AG10803 (cell line): ENCODE measurements at places on chromosomes 1 and 21.

DNA sequence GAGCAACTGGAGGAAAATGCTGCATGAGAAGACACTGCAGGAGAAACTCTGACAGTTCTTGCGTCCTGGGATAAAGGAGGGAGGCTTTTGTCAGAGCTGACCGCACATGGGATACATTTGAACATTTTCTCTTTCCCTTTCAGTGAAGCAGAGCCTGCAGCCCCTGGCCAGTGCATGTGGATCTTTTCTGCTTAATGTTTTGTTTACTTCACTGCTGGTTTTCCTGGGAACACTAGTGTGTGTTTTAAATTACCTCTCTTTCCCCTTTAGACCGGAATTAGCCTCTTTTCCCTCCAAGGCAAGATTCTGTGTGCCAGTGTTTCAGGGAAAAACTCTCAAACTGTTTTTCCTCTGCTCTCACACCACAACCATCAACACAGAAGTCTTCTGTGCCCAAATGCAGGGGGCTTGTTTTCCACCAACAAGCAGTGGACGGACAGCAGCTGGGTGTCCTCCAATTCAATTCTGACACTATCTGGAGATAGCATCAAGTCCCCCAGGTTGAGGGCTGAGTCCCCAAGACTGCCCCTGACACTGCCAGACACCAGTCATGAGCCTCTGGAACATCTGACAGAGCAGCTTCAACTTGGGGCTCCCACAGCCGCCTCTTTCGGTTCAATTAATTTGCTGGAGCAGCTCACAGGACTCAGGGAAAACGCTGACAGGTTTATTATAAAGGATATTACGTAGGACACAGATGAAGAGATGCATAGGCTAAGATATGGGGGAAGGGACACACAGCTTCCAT lies 136.2 kb downstream of the RHOU start:
- DNase-seq = no peak

DNA sequence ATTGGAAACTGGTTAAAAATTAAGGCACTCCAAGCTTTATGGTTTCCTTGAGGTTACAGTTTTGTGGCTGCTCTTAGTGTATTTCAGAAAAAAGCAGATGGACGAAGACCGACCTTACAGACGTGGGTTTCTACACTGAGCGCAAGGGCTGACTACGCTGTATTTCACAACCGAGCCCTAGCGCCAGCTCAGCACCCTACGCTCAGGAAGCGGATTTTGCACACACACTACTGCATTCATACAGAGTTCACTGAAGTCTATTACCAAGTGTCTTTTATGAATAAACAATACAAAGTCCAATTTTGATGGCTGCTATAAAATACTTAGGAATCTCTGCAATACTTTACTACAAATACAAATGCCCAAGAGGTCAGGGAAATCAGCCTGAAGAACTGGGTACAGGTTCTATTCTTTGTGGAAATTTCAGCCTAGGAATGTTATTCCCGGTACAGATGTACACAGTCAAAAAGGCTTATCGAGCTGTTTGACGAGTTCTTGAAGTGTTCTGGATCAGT lies 23.8 kb downstream of the PTTG1IP start:
- no peak for DNase-seq

- no peak for DNase-seq
Observed at GRCh38 chr1:18761948-18762840, 97.3 kb downstream of the TAS1R2 start.

DNA sequence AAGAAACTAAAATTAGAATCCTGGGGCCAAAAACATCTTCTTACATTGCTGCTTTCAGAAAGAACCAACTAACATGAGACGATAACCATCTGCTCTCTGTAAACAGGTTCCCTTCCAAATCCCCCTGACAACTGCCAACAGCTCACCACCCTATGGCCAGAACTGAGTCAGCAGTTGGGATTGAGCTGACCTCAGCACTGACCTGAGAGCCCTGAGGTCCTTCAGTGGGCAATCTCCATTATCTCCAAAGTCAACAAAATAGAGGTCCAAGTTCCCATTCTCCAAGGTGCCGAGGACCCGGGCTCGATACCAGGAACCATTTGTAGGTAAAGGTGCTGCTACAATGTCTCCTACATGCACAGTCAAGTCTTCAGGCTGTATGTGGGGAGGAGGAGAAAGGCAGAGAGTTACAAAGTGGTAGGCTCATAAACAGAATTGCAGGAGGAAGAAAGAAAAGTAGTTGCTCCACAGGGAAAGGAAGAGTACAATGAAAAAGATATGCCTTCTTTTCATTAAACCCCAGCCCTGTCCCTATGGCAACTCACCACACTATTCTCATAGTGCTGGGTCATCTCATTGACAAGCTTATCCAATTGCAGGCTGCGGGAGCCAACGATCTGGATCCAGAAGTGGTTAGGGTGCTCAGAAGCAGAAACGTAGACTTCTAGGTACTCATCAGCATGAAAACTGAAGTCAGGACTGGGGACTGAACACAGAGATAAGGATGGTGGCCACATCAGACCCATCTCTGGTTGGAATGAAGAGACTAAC lies 12.8 kb upstream of the MRPL9 start:
- DNase-seq = no peak

- no peak for DNase-seq
Observed at GRCh38 chr1:34444516-34444915, 267.8 kb downstream of the C1orf94 start.
